ENCODE measurements at places on chromosomes 1 and 21. TPM values are rescaled to one million over a fixed set of nuclear protein-coding genes. Genes with fewer than 3 reads are reported as not detected.

The SLC30A2 gene
- total RNA-seq: not detected

The NBPF4 gene
- total RNA-seq: 0.70 TPM

The TFF2 gene
- total RNA-seq: 0.52 TPM

The PRAMEF20 gene
- total RNA-seq: not detected

- no peaks in the 10 kb centered on the region for H3K36me3 ChIP-seq
- H3K4me3 ChIP-seq: no peak overlapping the region
- H3K4me1 ChIP-seq: no peaks in the 10 kb centered on the region
- no peaks in the 10 kb centered on the region for H3K27me3 ChIP-seq
Observed at GRCh38 chr1:3821447-3821846, 25.1 kb upstream of the LRRC47 start.

DNA sequence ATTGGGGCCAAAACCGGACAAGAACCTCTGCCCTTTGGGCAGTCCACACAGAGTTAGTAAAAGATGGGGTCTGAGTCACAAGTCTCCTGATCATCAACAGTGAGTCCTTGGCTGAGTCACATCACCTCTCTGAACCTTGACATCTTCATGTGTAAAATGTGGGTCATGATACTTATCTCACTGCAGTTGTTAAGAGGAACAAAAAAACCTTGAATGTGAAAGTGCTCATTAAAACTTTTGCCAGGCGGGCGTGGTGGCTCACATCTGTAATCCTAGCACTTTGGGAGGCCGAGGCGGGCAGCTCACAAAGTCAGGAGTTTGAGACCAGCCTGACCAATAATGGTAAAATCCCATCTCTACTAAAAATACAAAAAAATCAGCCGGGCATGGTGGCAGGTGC is 15.7 kb downstream of the S100A16 start:
- H3K4me3 ChIP-seq: no peak overlapping the region
- no peaks in the 10 kb centered on the region for H3K27me3 ChIP-seq
- H3K36me3 ChIP-seq: 0 out of 2 replicates have a peak, but pooled peaks cover 3% of the 10 kb centered on the region
- peaks cover 30% of the 10 kb centered on the region for H3K4me1 ChIP-seq
- peak overlapping the region; percentile 2 for H3K27ac ChIP-seq

DNA sequence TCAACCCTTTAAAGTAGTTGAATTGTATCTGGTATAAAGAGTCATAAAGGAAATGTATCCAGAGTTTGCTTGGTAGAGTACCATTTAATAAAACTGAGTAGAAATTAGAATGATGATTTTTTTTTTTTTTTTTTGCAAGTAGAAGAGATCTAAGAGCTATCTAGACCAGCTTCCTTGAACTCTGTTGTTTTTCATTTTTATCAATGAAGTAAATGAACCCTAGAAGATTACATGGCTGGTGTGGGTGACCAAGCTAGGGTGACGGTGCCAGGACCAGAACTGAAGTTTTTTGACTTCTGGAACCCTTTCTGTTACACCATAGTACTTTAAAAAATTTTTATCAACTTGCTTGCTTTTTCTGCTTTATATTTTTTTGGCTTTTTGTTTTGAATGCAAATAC is 36.9 kb downstream of the MACO1 start:
- H3K36me3 ChIP-seq: no peaks in the 10 kb centered on the region
- no peaks in the 10 kb centered on the region for H3K27me3 ChIP-seq
- DNase-seq: no peak
- no peak overlapping the region for H3K4me3 ChIP-seq
- no peak overlapping the region for H3K27ac ChIP-seq

All from PC-9 (cell line).